ENCODE measurements at places on chromosomes 2 and 18.

- DNase-seq: no peak
These were observed 28.8 kb upstream of the TMEM177 start for GRCh38 chr2:119650206-119650605.

DNA sequence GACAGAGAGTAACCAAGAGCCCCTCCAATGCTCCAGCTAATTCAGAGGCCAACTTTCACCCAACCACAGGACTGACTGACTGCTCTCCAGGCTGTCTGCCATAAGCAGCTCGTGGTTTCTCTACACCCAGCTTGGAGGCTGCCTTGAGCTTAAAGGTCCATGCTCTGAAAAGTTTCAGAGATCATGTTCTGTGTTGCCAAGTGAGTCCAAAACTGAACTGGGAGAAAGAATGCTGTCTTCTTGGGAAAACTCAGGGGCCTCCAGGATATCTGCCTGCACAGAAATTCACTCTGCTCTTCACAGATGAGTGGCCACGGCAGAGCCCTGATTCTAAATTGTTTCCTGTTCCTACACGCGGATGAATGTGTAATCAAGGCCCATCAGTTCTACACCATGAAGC, 51.1 kb downstream of the LPIN2 start:
- DNase-seq: no peak

- no peak for DNase-seq
These were observed 278.4 kb upstream of the SPRED2 start for GRCh38 chr2:65710779-65711295.

GRCh38 chr2:3172265-3172935, 205.2 kb downstream of the EIPR1 start:
- no peak for DNase-seq

GRCh38 chr2:178860551-178860950, 53.3 kb upstream of the TTN start:
- no peak for DNase-seq

GRCh38 chr2:27800856-27801255, 29.3 kb downstream of the MRPL33 start:
- no peak for DNase-seq

DNA sequence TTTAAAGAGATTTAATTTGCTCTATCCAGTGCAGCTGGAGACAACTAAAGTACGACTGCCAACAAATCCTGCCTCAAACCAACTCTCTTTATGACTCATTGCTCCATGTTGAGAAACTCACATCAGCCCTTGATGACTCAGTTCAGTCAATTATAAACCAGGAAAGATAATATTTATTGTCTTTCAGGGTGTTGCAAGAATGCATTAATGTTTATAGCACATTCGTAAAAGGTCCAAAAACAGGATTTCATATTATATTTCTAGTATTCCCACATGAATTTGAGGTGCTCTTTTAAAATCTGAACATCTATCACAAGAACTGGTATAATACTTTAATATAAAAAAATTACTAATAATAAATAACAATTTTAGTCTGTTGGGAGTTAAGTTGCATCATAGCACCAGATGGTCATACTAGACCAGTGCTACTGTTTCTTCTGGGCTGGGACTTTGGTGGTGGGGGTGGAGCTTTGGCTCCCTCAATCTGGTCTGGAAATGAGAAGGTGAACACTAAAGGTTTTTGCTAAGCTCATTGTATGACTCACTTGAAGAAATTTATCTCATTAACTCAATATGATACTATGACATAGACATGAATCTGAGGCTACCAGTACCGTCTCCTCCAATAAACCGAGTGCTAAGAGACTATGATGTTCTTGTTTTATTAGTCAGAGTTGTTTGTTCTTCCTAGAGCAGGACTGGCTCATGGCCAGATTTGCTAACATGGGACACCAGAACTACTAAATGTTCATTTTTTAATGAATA, 26.6 kb upstream of the MAP3K20 start:
- DNase-seq: peak; percentile 97

DNA sequence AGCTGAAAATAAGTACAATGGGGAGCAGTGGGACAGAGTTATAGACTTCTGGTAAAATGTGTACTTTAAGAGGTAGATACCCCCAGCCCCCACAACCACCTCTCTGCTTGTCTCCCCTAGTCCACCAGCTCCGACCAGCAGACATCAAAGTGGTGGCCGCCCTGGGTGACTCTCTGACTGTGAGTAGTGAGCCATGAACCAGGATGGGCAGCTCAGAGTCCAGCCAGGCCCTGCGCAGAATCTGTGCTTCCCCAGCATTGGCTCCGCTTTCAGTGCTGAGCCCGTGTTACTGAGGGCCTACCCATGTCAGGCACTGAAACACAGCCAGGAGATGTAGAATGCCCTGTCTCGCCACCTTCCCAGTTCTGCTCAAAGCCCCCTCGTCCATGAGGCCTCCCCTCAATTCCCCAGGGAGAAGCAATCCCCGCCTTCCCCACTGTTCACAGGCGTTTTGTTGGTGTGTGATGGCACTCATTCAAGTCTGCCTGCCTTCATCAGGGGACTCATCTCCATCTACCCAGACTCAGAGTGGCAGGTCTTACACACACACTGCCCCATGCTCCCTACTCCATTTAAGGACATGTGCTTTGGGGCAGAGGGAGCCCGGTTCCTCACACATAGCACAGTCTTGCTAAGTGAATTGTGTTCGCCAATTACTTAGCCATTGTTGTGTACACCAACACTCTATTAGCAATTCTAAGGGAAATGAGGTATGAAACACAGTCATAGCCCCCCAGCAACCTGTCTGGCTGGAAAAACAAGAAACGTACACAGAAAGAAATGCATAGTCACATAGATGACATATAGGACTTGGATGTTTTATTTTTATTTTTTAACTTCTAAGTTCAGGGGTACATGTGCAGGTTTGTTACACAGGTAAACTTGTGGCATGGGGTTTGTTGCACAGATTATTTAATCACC, 122.6 kb downstream of the PLB1 start:
- no peak for DNase-seq

DNA sequence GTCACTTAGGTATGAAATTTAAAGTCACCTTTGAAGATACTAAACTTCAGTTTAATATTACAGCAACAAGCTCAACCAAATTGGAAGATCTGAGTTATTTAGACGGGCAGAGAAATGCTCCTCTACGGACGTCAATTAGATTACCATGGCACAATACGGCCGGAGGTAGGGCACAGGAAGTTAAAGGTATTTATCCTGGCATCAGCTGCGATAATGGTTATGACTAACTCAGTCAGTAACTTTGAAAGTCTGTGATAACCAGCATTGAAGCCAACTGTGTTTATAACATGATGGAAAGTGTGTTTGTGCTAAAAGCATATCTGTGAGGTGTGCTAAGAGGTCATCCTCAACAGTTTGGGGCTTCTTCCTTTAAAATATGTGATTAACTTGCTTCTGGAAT, 117.3 kb downstream of the WDSUB1 start:
- DNase-seq: no peak

DNA sequence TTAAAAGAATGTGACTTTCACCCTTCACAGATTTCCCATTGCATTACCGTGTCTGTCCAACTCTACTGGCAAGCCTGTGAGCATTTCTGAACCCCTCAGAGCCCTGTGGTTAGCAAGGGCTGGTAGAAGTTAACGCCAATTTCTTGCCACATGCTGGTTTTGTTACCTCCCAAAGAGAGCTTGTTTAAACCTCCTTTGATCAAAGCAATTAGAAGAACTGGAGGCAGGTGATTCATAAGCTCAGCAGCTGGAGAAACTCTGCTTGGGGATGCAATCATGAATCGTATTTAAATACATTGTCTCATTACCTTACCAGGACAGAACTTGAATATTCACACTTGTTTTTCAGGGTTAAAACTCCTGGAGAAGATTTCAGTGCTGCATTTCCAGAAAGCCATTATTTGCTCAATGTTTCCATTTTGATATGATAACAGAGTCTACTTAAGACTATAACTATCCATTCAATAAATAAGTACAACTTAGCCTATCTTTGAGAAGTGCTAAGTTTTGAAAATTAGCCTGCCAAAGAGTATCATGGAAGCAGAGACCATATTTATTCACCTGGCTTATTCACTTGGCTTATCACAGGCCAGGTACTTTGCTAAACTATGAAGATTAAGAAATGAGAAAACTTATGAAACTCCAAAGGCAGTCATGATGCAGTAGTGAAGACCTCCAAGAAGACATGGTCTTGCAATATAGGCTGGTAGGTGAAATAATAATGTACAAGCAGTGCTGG, 292.8 kb downstream of the INSIG2 start:
- DNase-seq: no peak

GRCh38 chr18:32289483-32290075, 99.7 kb downstream of the MEP1B start:
- DNase-seq: peak; percentile 29

- DNase-seq: no peak
These were observed 23.0 kb downstream of the EMX1 start for GRCh38 chr2:72940361-72940760.

GRCh38 chr2:107007927-107008326, 122.0 kb upstream of the ST6GAL2 start:
- DNase-seq: no peak

GRCh38 chr2:151947813-151948165, 119.6 kb upstream of the ARL5A start:
- no peak for DNase-seq

GRCh38 chr2:20052861-20053281, 1.4 kb upstream of the LAPTM4A start:
- DNase-seq: no peak

DNA sequence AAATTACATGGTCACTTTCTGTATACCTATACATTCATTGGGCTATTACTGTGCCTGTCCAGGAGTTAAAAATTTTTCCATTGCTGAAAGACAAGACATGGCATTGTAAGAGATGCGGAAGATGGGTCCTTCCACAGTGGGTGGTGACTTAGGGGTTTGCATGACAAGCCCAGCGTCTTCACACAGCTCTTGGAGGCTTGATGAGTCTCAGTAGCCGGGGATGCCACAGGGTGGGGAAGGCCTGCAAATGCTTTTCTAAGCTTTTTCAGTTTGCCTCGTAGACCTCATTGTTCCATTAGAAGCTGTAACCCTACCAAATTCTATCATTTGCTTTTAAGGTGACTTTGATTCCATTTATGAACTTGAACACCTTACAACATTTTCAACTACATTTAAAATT, 18.1 kb upstream of the MAPRE3 start:
- no peak for DNase-seq

DNA sequence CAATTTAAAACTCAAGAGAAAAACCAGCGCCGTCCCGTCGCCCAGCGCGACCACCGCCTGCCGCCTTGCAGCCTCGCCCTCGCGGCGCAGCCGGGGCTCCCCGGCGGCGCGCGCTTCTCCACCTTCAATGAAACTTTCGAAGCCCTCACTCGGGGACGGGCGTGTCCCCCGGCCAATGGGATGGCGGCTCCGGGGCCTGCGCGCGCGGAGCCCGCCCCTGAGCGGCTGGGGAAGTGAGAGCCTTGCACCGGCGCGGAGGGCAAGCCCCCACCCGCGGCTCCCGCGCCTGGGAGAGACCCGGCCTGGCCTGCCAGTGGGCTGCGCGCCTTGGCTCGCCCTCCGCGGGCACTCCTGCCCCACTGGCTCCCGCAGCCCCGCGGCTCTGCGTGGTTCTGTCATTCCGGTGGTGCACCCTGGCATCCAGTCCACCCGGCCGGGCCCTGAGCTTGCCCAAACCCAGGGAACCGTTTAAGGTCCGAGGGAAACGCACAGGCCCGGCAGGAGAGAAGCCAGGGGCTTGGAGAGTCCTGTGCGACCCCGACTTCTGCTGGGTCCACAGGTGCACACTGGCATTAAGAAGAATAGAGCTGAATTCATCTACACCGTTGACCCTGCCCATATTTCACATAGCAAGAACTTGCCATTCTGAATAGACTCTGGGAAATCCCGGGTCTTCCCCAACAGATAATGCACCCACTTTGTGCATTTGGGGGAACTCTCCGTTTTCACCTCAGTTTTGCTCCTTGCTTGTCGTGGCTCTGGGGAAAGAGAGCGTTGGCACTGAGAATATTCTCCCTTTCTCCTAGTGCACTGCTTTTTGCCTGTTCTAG, at the start of gene PIEZO2:
PIEZO2 (minus strand) TSS at position 129 of the 830 bp plus-strand sequence. CDS start 981 bp downstream, outside the sequence.
- DNase-seq: no peak

GRCh38 chr2:200913654-200914053, 24.5 kb downstream of the NIF3L1 start:
- peak; percentile 29 for DNase-seq

DNA sequence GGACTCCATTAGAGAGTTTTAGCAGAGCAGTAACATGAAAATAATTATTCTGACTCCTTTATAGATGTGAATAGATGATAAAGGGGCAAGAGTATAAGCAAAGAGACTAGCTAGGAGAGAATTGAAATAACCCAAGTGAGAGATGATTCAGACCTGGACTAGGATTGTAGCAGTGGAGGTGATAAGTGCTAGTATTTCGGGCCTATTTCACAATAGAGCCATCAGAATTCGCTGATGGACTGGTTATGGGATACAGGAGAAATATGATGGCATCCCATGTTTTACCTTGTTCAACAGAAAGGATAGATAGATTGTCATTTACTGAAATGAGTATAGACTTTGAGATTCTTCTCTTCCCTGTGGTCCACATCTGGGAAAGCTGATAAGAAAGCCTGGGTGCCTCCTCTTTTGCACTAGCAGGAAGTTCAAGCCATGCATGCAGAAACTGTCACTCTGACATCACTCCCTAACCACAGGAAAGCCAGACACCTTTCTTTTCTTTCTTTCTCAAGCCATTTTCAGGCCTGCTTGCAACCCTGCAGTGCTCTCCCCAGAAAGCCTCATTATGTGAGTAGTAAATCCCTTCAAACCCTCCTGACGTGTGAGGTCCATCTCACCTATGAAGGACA, 25.3 kb downstream of the DYNAP start:
- no peak for DNase-seq

DNA sequence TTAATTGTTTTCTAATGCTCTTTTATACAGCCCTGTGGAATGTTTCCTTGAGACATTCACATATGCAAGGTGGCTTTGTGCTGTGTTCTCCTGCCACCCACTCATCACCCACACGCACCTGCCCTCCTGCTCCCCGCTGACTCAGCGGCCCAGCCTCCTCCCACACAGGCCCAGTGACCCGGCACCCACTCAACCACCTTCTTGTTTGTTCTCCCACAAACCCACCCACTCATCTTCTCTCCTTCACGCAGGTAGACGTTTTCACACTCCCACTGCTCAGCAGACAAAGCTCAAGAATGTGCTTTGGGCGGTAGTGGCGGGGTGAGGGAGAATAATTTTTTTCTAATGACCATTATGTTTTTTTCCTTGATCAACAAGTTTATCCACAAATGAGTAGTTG, 28.6 kb upstream of the NEMP2 start:
- no peak for DNase-seq

DNA sequence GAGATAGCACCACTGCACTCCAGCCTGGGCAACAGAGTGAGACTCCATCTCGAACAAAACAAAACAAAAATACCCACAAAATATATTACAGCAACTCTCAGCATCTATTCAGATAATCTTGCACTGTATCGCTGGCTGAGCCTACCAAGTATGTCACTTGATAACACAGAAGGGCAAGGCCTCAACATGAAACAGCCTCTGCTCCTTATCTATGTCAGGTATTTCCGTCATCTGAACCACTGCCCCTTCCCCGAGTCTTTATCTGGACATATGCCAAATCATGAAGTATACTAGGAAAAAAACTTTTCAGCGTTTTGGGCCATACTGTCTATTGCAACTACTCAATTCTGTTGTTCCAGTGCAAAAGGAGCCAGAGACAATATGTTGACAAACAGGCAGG, 17.7 kb downstream of the PDIA6 start:
- DNase-seq: no peak

GRCh38 chr18:79445221-79445620, 49.5 kb downstream of the NFATC1 start:
- no peak for DNase-seq
